ENCODE measurements at places on chromosomes 13 and 19. TPM values are rescaled to one million over a fixed set of nuclear protein-coding genes. Genes with fewer than 3 reads are reported as not detected.

Gene MUC16
- 0.85 TPM for total RNA-seq

Gene EPS8L1
- total RNA-seq: 112 TPM

Gene ARHGAP45
- 9.0 TPM for total RNA-seq

Gene ADGRE1
- total RNA-seq: not detected

Gene NRTN
- not detected for total RNA-seq

Gene TMEM272
- total RNA-seq: not detected

Gene ZNF625
- 3.0 TPM for total RNA-seq

Gene MCEMP1
- not detected for total RNA-seq

Gene CD79A
- not detected for total RNA-seq

Gene CYP4F12
- 0.49 TPM for total RNA-seq

Gene BTBD2
- total RNA-seq: 101 TPM

Measured in airway epithelial cell (primary cell).